ENCODE measurements at places on chromosomes 11 and 22.

- no peak for DNase-seq
Measured at GRCh38 chr22:35834061-35834460, 116.4 kb downstream of the APOL5 start.

- DNase-seq, result no peak
Measured at GRCh38 chr22:48318173-48318572, 1509.5 kb downstream of the BRD1 start.

DNA sequence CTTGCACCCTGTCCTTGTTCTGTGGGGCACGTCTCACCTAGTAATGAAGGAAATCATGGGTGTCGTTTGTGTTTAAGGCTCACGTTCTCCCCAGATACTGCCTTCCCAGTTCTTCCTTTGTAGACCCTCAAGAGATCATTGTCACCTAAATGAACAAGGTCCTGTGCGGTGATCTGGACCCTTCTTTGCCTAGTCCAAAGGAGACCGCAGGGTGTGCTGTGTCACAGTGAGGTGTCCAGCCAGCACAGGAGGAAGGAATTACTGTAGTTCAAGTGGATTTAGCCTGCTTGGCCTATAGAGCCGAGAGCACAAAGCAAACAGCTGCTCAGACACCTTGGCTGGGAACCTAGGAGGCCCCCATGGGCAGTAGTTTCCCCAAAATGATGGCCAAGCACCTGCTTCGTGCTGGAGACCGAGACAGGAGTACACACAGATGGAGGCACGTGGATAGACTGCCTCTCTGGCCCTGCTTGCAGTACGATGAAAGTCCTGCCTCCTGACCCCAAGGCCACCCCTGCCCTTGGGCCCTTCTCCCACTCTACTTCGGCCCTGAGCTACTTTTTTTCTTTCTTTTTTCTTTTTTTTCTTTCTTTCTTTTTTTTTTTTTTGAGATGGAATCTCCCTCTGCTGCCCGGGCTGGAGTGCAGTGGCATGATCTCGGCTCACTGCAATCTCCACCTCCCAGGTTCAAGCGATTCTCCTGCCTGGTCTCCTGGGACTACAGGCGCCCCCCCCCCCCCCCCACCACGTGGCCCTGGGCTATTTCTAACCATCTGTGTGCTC is 19.4 kb upstream of the PPFIA1 start:
- no peak for DNase-seq

DNA sequence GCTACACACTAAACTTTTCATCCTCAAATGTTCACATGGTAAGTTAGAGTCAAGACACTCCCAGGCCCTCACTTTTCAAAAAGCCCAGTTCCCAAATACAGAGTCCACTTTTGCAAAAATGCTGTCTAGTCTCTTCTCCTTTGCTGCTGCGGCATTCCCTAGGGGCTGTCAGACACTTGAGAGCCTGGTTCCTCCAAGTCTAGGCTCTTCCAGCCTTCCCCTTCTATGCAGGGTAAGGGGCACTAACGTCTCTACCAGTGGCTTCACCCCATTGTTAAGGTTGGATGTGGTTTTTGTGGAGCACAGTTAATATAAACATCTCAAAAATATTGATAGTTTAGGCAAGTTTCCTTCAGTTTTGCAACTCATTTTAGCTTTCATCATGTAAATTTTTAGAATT is 181.5 kb downstream of the KIF18A start:
- no peak for DNase-seq

- DNase-seq, result no peak
Measured at GRCh38 chr11:9664276-9665171, 647 bp downstream of the SWAP70 start.

DNA sequence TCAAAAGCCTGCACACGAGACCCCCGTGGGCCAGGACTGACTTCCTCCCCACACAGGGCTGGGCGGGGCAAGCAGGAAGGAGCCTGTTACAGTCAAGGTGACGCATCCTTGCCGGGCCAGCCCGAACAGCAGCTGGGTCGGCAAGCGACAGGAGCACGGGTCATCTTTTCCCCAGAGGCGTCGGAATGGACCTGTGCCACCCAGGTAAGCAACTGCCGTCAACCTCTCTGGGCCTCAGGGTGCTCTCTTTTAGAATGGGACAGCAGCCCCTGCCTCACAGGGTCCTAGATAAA is at the start of gene CYTH4:
CYTH4 (plus strand) TSS at position 124 of the 293 bp plus-strand sequence; CDS start at position 186, 62 bp downstream.
- DNase-seq, result no peak

DNA sequence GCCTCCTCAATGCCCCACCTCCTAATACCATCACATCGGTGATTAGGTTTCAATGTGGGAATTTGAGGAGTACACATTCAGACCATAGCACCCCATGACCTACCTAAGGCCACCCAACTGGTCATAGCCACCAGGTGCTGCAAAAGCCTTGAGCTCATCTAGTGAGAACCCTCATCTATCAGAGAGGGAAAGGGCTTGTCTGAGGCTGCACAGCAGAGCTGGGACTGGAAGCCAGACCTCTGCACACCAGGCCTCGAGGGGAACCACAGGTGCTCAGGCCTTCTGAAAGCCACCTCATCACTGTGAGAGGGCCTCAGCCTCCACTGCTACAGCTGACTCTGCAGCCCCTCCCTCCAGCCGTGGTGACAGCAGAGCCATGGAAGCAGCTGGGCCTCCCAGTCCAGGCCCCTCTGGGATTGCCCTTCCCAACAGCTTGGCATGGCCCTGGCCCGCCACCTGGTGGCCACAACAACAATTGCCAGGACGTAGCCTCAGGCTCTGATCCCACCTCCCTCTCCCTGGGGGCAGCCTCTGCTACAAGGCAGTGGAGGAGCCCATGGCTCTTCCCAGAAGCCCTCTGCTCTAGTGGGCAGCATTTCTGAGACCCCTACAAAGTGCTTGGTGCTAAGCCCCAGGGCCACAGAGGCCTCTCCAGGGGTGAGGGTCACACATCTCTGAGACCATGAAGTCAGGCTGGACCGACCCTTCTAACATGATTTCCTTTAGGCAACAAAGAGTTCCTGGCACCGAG is 41.0 kb upstream of the PRDM11 start:
- DNase-seq, result peak; percentile 85

DNA sequence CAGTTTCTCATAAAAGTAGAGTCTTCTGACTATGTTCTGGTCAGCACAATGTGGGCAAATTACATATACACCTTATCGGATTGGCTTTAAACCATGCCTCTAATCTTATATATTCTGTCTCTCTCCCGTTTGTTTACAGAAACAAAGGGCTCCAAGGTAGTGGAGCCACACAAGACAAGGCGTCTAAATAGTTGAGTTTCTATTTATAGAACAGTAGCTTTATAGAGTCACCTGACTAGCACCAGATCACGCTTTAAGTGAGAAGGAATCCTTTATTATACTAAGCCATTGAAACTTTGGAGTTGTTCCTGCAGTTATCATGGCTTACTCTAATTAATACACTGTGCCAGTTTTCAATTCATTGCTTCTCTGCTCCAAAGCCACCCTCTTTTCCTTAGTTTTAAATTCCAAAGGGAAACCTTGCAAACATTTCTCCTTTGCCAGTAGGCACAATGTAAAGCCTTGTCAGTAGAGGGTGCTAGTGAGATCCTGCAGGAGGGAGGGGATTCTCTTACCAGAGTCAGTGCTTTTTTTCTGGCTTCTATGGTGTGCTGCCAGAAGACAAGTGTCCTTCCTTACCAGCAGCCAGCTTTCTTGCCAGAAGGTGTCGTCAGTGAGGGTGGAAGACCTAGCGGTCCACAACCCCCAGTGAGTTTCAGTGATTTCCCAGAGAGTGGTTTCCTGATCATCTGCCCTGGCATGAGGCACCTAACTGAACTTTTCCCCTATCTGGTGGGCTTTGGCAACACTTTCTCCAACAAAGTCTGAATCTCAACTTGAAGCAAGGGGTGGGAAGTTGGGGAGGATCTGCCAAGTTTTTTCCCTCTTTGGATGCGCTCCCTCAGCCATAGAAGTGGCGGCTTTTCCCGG is 71.7 kb downstream of the RAB38 start:
- no peak for DNase-seq

DNA sequence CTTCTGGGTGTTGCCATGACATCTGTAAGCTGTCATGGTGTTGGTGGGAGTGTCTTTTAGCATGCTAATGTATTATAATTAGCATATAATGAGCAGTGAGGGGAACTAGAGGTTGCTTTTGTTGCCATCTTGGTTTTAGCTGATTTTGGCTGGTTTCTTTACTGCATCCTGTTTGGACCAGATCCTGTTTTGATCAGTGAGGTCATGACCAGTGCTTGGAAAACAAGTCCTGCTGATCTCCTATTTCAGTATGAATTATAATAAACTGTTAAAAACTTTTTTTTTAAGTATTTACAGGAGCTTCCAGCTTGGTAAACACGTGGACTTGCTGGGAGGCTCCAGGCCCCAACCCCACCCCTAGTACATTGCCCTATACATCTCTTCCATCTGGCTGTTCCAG is 30.5 kb upstream of the P4HA3 start:
- DNase-seq, result no peak

GRCh38 chr22:44023404-44024287 is 456 bp upstream of the PARVB start:
- DNase-seq, result no peak

GRCh38 chr11:123406441-123407129 is 23.5 kb upstream of the GRAMD1B start:
- DNase-seq, result no peak

GRCh38 chr11:82989628-82990404 is 81.9 kb downstream of the RAB30 start:
- no peak for DNase-seq

GRCh38 chr22:31206896-31207687 is 5.0 kb upstream of the LIMK2 start:
- no peak for DNase-seq

GRCh38 chr11:128361451-128362020 is 225.8 kb downstream of the ETS1 start:
- DNase-seq, result no peak

Measured in NCI-H187 (cell line).